WTC11 (cell line): ENCODE measurements at places on chromosomes 2 and 18.

- no peak for DNase-seq
Measured at GRCh38 chr2:237568121-237568660, 1.8 kb downstream of the PRLH start.

GRCh38 chr18:33605250-33605649, 27.2 kb downstream of the ASXL3 start:
- DNase-seq: no peak

GRCh38 chr2:136286423-136286822, 168.5 kb upstream of the CXCR4 start:
- DNase-seq: no peak

DNA sequence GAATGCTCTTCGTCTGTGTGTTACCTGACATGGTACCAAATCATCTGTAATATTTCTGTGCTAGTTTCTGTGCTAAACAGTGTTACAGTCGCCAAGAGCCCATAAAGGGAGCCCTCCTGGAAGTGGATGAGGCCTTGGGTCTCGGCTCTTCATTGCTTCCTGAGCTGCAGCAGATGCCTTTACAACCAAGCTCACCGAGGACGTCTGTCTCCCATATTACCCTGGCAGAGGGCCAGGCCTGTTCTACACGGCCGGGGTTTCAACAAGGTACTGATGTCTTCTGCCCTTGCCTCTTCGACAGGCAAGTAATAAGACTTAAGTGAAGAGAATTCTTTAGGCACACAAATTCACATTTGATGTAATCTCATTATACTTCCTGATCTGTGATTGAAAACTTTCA, 16.8 kb downstream of the RPL31 start:
- DNase-seq: no peak

DNA sequence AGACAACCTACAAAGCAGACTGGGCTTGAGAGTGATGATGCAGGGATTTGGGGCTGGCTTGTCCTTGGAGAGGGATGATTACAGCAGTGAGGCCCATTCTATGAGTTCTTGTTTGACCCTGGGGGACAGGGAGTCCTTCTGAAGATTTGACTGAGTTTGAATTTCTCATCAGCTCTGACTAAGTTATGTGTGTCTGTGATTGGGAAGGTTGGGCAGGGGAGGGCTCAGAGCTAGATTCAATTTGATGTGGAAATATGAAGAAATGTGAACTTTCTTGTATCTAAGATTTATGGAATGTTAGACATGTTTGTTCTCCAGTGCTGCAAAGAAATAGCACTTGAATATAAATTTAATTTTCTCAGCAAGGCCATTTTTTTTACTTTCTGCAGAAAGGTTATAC, 19.9 kb upstream of the IL1R2 start:
- no peak for DNase-seq

DNA sequence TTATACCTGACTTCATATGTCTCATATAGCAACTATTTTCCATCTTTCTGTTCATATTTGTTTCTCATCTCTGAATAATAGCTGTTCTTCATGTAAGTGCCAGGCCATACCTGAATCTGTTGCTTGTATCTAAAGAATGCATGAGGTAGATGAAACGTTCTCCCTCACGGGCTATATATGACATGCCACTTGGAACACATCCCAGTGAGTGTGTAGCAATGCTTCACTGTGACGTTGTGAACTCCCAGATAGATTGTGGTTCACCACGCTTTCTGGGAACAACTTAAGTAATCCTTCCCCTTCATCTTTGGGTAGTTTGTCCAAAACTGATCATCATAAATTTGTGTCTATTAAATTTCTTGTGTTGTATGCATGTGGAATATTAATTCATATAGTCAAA, 60.1 kb downstream of the RDH14 start:
- DNase-seq: no peak

GRCh38 chr2:8803658-8804379, 33.6 kb downstream of the KIDINS220 start:
- DNase-seq: no peak

GRCh38 chr2:240874715-240875227, 6.1 kb downstream of the AGXT start:
- no peak for DNase-seq

DNA sequence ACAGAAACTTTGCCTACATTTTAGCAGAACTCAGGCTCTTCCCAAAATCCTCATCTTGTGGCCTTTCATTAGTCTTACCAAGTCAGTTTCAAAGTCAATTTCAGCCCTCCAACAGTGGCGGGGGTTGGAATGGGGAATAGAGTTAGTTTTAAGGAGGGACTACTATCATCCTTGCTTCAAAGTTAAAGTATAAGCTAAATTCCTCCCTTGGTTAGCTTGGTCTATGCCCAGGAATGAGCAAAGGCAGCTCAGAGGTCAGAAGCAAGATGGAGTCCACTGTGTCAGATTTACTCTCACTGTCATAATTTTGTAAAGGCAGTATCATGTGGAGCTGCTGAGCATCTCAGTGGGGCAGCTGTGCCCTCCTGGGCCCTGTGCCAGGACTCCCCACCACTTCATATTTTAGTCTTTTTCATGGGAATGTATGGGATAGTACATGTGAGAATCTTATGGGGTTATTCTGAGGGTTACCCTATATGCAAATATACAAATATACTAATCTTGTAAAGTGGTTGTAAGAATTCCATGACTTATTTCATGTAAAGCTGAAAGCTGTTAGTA, 145.2 kb upstream of the MMADHC start:
- no peak for DNase-seq

GRCh38 chr2:41116106-41116797, 664.4 kb upstream of the SLC8A1 start:
- DNase-seq: no peak

- no peak for DNase-seq
Measured at GRCh38 chr2:54955358-54956110, 94.7 kb downstream of the RTN4 start.

DNA sequence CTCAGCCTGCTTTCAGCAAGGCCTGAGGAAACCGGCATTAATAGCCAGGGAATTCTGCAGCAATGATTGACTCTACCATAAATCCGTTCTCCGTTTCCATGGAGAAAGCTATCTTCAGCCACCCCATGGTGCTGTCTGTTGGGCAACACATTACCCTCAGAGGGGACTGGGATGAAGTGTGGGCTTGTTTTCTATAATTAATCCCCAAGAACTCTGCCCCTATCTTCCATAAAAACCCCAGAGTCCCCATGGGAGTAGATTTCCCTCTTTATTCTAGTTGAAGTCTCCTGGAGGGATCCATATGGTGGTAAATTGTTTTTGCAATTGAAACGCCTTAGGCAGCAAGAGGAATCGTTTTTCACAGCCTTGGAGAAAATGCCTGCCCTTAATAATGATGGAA, 9.2 kb downstream of the G6PC2 start:
- DNase-seq: no peak

- DNase-seq: no peak
Measured at GRCh38 chr2:85156153-85156552, 23.0 kb downstream of the TCF7L1 start.

DNA sequence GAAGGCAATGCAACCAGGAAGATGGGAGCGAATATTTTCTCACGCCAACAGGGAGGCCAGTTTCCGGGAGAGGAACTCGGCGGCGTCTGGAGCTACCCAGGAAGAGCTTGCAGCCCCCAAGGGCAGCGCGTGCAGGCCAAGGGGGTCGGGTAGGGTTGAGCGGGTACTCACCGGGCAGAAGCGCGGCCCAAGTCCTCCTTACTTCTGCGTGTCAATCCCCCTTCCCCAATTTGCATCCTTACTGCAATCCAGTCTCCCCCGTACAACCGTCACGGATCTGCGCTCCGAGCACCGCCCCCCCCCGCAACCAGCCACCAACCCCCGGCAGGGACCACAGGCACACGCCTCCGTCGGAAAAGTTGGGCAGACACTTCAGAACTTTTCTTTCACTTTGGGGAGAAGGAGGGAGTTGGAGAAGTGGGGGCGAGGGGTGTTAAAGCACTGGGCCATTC, 1.3 kb downstream of the ATP8B1 start:
- DNase-seq: peak; percentile 23

GRCh38 chr2:103789381-103790095, 1027.7 kb downstream of the TMEM182 start:
- peak; percentile 46 for DNase-seq

DNA sequence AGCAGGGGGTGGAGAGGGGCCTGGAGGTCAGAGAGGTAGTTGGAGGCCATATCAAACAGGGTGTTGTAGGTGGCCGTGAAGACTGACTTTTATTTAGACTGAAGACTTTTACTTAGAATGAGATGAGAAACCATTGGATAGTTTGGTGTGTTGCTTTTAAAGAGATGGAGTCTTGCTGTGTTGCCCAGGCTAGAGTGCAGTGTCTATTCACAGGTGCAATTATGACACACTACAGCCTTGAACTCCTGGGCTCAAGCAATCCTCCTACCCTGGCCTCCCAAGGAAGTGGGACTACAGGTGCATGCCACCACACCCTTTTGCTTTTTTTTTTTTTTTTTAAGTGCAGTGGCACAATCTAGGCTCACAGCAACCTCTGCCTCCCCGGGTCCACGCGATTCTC, 2.5 kb upstream of the LRPPRC start:
- no peak for DNase-seq

GRCh38 chr2:58030771-58031170, 15.8 kb upstream of the VRK2 start:
- DNase-seq: no peak

DNA sequence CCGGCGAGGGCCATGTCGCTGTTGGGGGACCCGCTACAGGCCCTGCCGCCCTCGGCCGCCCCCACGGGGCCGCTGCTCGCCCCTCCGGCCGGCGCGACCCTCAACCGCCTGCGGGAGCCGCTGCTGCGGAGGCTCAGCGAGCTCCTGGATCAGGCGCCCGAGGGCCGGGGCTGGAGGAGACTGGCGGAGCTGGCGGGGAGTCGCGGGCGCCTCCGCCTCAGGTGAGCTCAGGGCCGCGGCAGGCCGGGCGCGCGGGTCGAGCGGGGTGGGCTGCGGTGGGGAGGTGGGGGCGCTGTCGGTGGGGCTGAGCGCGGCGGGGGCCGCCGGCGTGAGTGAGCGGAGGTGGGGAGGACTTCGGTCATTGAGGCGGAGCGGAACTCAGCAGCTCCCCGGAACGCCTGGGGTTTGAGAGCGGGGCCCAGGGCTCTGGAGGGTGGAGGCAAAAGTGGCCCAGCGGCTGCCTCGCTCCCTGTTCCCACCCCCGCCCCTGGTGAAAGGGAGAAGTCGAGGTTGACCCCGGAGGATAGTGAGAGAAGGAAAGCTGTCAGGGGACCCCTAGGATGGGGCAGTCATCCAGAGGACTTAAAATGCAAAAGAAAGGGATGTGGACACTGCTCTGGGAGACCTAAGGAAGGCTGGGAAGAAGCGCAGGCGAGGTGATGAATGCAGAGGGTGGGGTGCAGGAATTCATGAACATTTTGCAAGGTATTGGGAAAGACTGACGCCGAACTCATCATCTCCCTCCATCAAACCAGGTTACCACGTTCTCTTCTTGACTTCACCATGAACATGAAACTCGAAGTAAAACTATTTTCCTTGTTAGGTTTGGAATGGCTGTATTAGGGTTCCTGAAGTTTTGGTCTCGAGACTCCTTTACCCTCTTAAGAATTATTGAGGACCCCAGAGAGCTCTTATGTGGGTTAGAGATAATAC, 633 bp downstream of the MALT1 start:
- peak; percentile 75 for DNase-seq

- DNase-seq: no peak
Measured at GRCh38 chr2:172093416-172094293, 8.3 kb downstream of the DLX1 start.
